ENCODE measurements at places on chromosomes 7 and 10. TPM values are rescaled to one million over a fixed set of nuclear protein-coding genes. Genes with fewer than 3 reads are reported as not detected.

- DNase-seq, result no peak
Observed at GRCh38 chr7:111495173-111495810, 67.0 kb downstream of the IMMP2L start.

Gene DKK1
- 0.56 TPM for polyA plus RNA-seq

Gene SLC26A3
- not detected for polyA plus RNA-seq

Gene PCGF6
- 8.7 TPM for polyA plus RNA-seq

GRCh38 chr10:125021686-125022344 lies 79.9 kb downstream of the ZRANB1 start:
- no peak for DNase-seq

DNA sequence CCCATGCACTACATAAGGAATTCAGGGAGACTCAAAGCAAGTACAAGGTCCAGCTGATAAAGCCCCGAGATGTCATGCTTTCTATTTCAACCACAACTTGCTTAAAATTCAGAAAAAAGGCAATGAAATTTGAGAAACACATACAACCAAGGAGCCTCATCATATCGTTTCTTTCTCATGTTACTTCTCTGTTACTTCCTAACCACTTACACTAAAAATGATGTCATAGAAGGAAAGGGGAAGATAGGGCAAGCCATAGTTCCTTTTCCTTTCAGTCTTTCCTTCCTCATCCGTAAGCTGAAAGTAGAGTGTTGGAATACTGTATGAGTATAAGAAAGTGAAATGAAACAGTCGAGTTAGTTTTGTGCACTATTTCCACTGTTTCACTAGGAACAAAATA lies 27.9 kb upstream of the CDK14 start:
- no peak for DNase-seq

GRCh38 chr10:44297963-44298362 lies 86.9 kb downstream of the CXCL12 start:
- DNase-seq, result no peak

DNA sequence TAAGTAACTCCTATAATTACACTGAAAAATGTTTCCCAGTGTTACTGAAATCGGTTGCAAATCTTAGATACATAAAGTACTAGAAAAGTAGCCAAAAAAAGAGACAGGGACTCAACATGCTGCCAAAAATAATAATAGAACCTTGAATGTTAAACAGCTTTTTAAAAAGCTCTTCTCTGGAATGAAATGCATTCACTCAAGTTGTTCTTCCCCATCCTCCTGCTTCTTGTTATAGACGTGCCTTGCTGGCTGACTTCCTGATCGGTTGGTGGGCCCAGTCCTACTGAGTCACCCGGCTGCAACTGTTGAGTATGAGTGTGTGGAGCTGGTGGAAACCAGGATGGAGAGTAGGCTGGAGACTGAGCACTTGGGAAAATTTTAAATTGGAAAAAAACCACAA lies 30.6 kb upstream of the RAPGEF5 start:
- peak; percentile 59 for DNase-seq

Gene CPED1
- polyA plus RNA-seq, result 10.8 TPM

- DNase-seq, result peak; percentile 28
Observed at GRCh38 chr10:86888585-86889381, 68.6 kb downstream of the MMRN2 start.

DNA sequence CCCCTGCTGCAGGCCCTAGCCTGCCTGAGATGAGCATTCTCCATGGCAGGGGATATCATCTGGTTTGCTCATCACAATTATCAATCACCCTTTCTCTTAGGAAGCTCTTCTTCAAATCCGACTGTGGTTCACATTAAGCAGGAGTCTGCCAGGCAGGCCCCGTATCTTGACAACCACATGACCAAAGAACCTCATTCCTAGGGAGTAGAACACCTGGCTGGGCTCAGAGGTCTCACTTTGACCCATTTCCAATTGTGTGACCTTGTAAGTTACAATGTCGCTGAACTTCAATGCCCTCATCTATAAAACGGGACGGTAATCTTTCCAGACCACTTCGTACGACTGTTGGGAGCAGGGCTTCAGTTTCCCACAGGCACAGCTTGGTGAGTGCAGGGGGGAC lies 156.4 kb upstream of the PCBD1 start:
- DNase-seq, result no peak

- DNase-seq, result no peak
Observed at GRCh38 chr10:62581351-62581750, 207.2 kb downstream of the ZNF365 start.

DNA sequence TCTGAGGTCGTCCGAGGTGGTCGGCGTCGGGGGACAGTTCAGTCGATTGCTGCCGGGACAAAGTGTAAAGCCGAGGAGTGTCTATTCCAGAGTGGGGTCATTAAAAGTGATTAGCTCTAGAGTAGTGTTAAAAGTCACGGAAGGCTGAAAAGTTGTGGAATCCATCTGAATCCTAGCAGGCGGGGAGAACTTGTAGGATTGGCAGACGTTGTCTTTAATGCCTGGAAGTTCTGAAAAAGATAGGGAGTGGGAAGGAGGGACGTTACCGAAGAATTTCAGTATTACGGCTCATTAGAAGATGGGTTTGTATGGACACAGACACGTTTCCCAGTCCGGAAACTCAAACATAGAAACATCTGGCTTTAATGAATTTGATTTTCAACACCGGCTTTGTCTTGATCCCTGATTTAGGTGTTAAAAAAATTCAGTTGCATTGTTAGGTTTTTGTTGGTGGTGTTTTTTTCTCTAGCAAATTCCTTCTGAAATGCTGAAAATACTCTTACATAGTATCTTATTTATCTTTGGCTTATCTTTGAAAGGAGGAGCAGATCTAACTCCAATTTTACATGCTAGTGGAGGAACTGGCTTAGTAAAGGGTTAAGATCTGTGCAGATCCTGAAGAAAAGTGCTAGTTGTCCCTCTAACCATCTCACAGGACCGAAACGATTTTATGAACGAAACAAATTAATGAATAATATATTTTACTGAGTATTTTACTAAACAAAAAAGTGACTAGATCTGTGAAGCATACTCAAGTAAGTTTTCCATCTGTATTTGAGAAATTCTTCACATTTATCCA lies 900 bp downstream of the MKLN1 start:
- peak; percentile 68 for DNase-seq

GRCh38 chr7:25234336-25234735 lies 6.0 kb upstream of the NPVF start:
- peak; percentile 67 for DNase-seq

GRCh38 chr7:19405541-19405940 lies 260.3 kb upstream of the FERD3L start:
- DNase-seq, result no peak

Gene RINT1
- polyA plus RNA-seq, result 14.5 TPM

GRCh38 chr7:80386686-80387085 lies 125.2 kb downstream of the GNAT3 start:
- DNase-seq, result no peak
